Activated CD4-positive, alpha-beta T cell treated with anti-CD3 and anti-CD28 coated beads, Interleukin-2, Interleukin-6, amounts not matched to agents 100 ng/mL and 50 ng/mL, durations not matched to agents 16 hours and 8 hours (primary cell): ENCODE measurements at places on chromosomes 2 and 18.
A peak's percentile ranks its signal among the peaks of the same experiment; 100 is the strongest.

DNA sequence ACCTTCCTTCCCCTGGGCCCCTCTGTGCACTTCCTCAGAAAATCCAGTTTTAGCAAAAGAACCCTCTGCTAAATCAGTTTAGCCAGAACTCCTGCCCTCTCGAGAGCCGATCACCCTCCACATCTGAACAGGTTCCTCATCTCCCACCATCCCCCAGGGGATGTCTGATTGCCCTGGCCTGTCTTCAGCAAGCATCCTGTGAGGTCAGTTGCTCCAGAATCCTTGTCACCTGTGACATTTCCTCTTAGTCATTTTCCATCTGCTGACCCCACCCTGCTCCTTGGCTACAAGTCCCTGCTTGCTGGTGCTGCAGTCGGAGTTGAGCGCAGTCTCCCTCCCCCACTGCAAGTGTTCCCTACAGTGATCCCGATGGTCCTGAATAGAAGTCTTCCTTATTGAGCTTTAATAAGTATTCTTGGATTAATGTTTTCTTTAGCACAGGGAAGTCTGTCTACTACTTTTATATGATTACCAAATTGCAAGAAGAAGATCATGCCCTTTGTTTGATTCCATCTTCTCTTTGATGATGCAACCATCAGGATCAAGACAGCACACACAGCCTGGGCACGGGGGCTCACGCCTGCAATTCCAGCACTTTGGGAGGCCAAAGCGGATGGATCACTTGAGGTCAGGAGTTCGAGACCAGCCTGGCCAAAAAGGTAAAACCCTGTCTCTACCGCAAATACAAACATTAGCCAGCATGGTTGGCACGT is 30.9 kb upstream of the UBE2F start:
- DNase-seq, result no peak

GRCh38 chr2:123693836-123694235 is 331.3 kb upstream of the CNTNAP5 start:
- DNase-seq, result no peak

DNA sequence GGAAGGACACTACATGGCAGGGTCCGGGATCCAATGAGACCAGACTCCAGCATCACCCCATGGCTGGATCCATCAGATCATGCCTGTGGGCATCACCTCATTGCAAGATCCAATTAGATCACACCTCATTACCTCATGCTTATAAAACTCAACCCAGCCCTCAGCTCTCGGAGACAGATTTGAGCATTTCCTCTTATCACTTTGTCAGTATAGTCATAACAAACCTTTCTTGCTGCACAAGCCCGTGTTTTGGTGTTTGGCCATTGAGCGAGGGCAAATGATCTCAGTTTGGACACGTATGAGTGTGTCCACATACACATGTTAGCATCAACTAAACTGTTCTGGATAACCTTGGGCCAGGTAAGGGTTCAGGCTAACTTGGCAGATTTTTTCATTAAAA is 58.8 kb downstream of the CCDC195 start:
- DNase-seq, result no peak

DNA sequence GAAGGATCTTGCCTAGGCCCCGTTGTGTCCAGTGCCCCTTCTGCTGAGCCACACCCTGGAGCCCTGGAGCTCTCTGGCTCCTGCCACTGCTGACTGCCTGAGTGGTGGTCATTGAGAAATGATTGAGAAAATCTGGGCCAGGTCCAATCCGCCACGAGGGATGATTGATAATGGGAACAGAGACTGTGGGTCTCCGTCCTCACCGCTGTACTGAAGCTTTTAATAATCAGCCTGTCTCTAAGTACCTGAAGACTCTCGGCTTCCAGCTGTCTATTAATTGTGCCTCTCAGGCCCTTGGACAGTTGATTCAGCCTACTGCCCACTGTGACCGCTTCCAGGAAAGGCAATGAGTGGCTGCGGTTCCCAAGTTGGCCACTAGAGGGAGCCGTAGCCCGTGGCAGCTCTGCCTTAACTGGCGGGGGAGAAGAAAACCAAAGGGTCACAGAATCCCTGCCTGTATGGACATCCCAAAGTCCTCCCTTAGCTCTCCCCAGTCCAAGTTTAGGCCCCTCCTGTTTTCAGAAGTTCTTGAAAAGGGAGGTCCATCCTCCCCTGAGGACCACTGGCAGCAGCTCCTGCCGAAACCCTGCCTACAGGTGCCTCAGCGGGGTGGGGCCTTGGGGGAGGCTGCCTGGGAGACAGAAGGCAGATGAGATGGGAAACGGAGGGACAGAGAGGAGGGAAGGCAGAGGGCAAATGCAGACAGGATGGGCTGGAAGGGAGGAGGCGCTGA is 213.6 kb downstream of the TNS1 start:
- peak; percentile 80 for DNase-seq

DNA sequence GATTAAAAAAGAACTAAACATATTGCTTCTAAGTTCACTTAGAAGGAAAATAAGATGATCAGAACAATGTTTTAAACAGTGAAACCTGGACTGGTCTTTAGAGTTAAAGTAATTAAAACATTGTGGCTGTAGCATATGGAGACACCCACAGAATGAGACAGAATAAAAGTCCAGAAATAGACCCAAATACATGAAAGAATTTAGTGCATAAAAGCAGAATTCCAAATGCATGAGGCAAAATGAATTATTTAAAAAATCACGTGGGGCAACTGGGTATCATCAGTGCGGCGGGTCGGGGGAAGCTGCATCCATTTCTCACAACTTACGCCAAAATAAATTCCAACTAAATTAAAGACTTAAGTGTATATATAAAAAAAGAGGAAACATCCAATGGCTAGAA is 12.1 kb downstream of the RNF149 start:
- DNase-seq, result no peak

DNA sequence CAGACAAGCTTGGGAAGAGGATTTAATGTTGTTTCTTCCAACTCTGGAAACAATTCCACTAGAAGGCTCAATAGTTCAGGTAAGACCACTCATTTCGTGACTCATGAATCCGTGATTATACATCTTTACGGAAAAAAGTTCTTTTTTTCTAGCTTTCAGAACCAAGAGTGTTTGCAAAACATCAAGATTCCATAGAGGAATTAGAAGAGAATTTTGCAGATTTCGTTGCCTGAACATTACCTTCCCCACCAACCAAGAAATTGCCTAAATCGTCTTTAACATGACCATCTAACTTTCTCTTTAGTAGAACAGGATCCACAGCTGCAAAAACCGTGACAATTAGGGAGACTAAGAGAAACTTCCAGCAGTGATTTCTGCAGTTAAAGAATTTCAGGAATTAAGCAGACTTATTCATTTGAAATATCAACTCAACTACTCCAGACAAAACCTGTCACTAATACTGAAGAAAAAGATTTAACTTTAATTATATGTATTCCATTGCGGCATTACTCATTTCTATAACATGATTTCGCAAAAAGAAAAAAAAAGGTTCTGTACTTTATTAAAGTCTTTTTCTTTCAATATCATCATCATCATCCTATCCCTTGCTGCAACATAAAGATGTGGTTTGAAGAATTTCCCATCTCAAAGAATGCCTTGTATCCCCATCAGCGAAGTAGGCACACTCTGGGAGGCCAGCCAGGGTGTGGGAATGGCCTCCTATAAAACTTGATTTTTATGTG is 1.9 kb upstream of the NAB1 start:
- DNase-seq, result no peak

DNA sequence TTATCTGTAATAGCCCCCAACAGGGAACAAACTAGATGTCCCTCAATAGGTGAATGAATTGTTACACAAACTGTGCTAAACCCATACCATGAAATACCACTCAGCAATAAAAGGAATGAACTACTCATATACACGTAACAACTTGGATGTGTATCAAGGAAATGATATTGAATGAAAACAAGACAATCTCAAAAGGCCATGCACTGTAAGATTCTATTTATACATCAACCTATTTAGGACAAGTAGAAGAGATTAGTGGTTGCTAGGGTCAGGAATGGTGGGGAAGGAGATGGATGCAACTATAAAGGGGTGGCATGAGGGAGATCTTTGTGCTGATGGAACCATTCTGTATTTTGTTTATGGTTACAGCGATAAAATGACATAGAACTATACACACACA is 47.1 kb downstream of the KANSL3 start:
- no peak for DNase-seq

DNA sequence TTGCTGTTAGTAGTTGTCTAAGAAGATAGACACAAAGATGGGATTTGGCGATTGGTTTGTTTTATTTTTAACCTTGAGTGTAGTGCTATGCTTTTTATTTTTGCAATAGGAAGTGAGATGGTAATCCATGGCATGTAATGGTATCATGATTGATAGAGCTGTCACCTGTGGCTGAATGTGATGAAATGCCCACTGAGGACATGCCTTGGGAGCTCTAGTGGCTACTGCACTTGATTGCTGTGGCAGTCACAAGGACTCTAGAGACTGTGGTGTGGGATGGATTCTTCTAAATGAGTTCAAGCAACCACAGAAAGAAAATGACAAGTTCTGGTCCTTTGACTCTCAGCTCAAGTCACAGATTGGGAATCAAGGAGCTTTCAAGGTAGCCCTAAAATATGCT is 139.4 kb downstream of the CYRIA start:
- no peak for DNase-seq

DNA sequence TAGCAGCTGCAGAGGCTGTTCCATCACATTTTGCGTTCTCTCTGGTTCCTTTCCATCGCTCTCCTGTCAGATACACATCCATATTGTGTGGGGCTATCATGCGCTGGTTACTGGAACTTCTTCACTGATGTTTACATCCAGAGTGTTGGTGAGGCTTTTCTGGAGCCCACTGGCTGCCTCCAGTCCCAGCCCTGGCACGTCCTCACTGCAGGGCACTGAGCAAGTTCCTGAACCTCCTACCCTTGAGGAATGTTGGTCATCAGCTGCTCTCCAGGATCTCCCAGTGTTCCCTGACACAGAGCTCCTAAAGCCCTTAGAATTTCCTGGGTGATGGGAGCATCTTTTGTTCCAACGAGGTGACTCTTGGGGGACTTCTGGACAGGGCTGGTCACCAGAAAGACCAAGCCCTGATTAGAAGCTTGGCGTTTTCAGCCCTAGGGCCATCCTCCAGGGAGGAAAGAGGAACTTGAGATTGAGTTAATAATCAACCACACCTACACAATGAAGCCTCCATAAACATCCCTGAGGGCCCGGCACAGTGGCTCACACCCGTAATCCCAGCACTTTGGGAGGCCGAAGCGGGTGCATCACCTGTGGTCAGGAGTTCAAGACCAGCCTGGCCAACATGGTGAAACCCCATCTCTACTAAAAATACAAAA is 81.3 kb downstream of the TFCP2L1 start:
- DNase-seq, result no peak

GRCh38 chr2:46645681-46646162 is 166.4 kb downstream of the TMEM247 start:
- no peak for DNase-seq

DNA sequence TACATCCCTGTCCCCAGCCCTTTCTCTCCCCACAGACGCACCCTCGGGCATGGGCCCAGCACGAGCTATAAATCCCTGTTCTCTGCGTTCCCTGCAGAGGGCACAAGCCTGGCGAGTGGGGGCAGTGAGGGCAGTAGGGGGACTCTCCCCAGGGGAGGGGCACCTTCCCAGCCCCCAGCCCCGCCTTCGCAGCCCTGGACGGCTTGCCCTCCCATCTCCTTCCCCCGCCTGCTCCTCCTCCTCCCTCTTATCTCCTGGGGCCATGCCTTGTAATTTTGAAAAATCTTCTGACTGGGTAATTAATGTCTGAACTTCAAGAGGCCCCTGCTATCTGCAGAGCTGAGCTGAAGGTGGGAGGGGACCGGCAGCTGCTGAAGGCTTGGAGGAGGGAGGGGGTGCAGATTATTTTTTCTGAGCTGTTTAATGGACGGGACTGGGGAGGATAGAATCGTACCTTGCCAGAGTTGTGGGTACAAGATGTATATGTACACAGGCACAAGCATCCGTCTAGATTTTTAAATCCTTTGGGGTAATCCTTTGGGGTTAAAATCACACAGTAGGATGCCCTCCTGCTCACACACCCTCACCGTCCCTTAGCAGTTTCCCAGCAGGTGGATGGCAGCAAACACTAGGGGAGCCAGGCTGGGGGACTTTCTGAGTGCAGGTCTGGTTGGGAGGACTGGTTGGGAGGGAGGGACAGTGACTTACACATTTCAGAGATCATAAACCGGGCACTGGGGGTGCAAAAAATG is 121.9 kb downstream of the SMAD7 start:
- DNase-seq, result no peak

- no peak for DNase-seq
Measured at GRCh38 chr2:115782286-115782685, 1339.8 kb downstream of the DPP10 start.

DNA sequence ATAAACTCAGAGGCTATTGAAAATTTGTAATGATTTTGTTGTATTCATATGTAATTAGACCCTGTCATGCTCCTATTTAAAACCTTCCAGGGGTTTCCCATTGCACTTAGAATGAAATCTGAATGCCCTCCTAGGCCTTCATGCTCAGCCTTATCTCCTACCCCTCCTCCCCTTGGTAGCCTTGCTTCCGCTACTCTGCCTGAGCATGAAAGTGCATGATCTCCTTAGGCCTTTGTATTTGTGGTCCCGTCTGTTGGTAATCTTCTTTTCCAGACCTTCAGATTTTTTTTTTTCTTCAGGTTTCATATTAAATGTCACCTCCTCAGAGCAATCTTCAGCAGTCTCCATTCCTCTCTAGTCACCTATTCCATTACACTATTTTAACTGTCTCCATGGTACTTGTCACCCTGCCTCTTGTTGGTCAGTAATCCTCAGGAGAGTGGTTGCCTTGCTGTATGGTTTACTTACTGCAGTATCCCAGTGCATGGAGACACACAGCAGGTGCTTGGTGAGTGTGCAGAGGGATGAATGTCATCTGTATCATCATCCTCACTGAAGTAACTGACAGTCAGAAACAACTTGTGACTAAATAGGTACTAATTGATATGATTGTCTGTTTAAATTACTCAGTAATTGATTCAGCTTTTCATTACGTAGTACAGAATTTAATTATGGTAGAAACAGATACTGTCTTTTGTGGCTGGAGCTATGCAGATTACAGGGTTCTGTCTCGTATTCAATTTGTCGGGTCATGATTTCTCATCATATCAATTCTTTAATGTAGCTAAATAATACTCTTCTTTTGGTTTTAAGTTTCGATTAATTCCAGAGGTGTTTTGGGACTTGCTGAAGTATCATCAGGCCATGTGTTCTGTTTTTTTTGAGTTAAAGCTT is 63.9 kb downstream of the PHLPP1 start:
- no peak for DNase-seq

GRCh38 chr18:13054336-13054735 is 63.2 kb downstream of the CEP192 start:
- no peak for DNase-seq

DNA sequence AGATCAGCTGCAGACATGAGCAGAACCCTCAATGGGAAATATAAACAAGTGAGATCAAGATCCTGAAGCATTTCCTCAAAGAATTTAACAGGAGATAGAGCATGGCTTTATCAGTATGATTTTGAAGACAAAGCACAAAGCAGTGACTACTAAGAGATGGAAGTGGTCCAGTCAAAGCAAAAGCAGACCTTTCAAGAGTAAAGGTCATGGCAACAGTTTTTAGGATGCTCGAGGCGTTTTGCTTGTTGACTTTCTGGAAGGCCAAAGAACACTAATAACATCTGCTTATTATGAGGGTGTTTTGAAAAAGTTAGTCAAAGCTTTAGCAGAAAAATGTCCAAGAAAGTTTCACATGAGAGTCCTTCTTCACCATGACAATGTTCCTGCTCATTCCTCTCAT is 128.5 kb downstream of the KCNE4 start:
- DNase-seq, result no peak

GRCh38 chr18:55360061-55360460 is 227.9 kb downstream of the TCF4 start:
- no peak for DNase-seq
